CD4-positive, alpha-beta T cell treated with Interleukin-12 subunit alpha and Interleukin-12 subunit beta, for 1 hour (primary cell): ENCODE measurements at places on chromosomes 12 and 14.
A peak's percentile ranks its signal among the peaks of the same experiment; 100 is the strongest.

- DNase-seq = no peak
Measured at GRCh38 chr12:64407342-64408223, 3.4 kb downstream of the XPOT start.

DNA sequence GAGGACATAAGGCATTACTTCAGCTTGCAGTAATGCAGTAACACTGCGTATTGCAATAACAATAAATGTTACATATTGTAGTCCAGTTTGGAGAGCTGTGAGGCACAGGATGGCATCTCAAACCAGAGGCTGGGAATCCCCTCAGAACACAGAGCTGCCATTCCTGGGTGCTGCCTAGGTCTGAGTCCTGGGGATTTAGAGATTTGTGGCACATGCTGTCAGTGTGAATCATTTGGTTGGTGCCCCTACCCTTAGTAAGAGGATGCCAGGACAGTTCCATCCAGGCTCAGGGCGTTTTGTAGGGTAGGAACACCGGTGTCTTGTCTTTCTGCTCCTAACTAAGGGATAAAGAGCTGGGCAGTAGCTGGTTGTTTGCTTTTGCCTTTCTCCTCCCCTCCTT, 22.5 kb downstream of the ZFHX2 start:
- DNase-seq = no peak

- DNase-seq = no peak
Measured at GRCh38 chr12:3199551-3200031, 122.4 kb downstream of the TSPAN9 start.

DNA sequence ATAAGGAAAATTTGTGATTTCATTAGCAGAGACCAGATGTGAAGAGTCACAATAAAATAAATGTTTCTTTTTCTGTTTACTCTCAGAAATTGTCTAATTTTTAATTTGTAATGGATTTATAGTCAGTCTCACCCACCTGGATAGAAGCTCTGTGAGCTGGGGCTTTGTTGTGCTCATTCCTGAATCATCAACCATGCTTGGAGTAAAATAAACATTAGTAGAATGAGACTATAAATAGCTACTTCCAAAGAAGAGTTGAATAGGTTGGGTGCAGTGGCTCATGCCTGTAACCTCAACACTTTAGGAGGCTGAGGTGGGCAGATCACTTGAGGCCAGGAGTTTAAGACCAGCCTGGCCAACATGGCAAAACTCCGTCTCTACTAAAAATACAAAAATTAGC, 185.3 kb upstream of the FBXO33 start:
- no peak for DNase-seq

GRCh38 chr14:56129933-56130332, 11.7 kb downstream of the PELI2 start:
- no peak for DNase-seq

GRCh38 chr14:102472791-102473150, 36.8 kb downstream of the ANKRD9 start:
- no peak for DNase-seq

- DNase-seq = no peak
Measured at GRCh38 chr12:1518591-1519516, 75.5 kb downstream of the FBXL14 start.

GRCh38 chr14:30988509-30988908, 36.9 kb upstream of the AP4S1 start:
- no peak for DNase-seq

DNA sequence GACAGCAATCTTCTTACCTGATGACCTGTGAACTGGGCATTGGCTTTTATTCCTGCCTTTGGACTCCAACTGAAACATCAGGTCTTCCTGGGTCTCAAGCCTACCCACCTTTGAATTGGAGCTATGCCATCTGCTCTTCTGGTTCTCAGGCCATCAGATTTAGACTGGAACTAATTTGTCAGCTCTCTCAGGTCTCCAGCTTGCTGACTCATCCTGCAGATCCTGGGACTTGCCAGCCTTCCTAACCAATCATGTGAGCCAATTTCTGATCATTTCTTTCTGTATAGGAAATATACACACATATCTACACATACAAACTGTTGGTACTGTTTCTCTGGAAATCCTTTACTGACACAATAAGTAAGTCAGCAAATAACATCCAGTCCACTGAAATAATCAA, 65.3 kb upstream of the TSPAN8 start:
- DNase-seq = no peak

GRCh38 chr14:69039288-69039628, 60.2 kb upstream of the ACTN1 start:
- no peak for DNase-seq

- peak; percentile 68 for DNase-seq
Measured at GRCh38 chr14:73786636-73787485, 64.8 kb upstream of the PTGR2 start.
